Stimulated activated CD8-positive, alpha-beta memory T cell treated with anti-CD3 and anti-CD28 coated beads, Interleukin-15, amount 100 ng/mL, for 4 hours (primary cell): ENCODE measurements at places on chromosomes 6 and 20.

GRCh38 chr20:48308232-48308781, 519.5 kb downstream of the PREX1 start:
- DNase-seq: no peak

GRCh38 chr6:135240711-135241110, 59.6 kb downstream of the MYB start:
- DNase-seq: no peak

DNA sequence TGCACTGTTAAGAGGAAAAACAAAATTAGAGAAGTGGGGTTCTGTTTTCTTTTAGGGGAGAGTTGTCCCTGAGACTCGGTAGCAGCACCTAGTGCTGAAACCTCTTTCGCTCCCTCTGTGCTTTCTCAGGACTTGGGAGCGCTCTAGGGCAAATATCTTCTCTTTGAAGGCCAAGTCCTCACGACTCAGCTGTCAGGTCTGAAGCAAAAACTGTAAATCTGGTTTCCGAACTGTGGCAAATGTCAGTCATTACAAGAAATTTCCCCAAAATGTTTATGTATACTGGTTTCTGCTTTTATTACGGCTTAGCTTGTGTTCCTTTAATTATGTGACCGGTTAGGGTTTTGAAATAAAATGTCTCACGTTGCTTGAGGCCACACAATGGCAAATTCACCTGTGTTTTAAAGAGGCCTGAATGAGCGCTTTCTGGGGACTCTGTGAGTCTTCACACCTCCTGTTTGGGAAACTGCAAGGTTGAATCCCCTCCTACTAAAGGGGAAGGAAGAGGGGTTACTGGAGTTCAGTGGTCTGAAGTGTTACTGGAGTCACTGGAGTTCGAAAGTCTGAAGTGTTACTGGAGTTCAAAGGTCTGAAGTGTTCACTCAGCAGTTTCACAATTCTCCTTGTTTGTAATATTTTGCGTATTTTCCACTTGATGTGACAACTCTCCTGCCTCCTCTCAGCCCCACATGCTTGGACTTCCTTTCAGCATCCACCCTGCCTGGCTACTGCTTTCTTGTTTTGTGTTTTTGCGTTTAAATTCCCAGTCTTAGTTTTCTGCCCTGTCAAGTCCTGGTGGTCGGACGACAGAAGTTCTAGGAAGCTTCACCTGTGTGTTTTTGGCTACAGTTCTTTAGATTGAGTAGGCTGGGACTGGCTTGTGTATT, 1.6 kb downstream of the SMPDL3A start:
- no peak for DNase-seq

- DNase-seq: no peak
These were observed 231.7 kb downstream of the TAF4 start for GRCh38 chr20:61833807-61834610.

GRCh38 chr6:113735491-113735890, 121.7 kb upstream of the MARCKS start:
- no peak for DNase-seq

DNA sequence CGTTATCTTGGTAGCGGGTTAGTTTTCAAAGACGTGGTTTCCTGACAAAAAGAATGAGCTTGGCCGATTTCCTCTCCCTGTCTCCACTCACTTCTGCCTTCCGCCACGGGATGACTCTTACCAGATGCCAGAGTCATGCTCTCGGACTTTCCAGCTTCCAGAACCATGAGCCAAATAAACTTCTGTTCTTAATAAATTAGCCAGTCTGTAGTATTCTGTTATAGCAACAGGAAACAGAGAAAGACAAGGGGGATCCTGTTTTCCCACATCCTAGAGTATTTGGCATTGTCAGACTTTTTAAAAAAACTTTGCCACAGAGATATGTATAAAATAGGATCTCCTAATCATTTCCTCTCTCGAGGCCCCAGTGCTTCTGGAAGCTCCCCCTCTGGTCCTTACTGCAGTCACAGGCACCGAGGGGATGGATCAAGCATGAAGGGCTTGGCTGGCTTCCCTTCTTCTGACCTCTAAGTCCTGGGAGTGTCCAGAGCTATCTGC, 84.9 kb upstream of the NAA20 start:
- DNase-seq: no peak

DNA sequence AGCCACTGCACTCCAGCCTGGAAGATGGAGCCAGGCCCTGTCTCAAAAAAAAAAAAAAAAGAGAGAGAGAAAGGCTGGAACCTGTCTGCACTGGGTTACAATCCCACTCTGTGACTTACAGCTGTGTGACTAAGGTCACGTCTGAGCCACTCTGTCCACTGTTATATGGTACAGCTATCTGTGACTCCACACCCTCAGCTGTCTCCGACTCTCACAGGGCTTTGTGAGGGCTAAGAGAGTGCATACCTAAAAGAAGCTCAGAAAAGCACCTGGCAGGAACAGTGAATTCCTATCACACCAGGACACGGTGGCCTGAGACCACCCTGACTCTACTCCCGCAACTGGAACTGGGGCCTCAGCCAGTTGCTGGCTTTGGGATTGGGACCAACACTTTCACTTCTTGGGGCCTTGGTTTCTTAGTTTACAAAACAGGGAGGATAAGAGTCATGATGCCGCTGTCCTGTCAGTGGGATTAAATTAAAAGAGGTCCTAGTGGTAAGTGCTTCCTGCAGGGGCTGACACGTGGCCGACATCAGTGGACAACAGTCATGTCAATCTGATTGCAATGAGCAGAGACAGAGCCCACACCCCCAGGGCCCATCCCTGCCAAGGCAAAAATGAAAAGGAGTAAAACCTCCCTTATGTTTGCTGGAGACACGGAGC, 5.7 kb upstream of the CD93 start:
- DNase-seq: no peak

DNA sequence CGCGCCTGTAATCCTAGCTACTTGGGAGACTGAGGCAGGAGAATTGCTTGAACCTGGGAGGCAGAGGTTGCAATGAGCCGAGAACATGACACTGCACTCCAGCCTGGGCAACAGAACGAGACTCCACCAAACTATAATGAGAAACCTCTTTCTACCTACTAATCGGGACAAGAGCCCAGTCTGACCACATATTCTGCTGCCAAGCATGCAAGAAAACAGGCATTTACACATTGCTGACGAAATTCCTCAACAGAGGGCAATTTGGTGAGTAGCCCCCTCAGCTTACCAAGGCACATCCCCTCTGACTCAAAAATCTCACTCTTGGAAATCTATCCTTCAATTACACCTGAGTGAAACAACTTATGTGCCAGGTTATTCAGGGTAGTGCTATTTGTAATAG, 81.2 kb downstream of the SLC23A2 start:
- DNase-seq: no peak

DNA sequence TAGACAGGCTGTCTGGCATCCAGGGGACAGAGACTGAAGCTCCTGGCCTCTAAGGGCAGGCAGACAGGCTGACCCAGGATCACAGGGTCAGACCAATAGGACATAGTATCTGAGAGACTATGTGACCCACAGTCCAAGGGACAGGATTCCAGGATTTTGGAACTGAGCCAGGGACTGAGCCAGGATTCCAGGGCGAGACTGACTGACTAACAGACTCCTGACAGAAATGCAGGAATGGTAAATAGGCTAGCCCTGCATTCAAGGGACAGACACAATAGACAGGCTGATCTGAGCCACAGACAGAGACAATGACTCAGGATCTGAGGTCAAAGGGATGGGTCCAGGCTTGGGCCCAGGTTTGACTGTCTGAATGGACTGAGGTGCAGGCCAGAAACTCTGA, 19.8 kb downstream of the XKR7 start:
- no peak for DNase-seq

DNA sequence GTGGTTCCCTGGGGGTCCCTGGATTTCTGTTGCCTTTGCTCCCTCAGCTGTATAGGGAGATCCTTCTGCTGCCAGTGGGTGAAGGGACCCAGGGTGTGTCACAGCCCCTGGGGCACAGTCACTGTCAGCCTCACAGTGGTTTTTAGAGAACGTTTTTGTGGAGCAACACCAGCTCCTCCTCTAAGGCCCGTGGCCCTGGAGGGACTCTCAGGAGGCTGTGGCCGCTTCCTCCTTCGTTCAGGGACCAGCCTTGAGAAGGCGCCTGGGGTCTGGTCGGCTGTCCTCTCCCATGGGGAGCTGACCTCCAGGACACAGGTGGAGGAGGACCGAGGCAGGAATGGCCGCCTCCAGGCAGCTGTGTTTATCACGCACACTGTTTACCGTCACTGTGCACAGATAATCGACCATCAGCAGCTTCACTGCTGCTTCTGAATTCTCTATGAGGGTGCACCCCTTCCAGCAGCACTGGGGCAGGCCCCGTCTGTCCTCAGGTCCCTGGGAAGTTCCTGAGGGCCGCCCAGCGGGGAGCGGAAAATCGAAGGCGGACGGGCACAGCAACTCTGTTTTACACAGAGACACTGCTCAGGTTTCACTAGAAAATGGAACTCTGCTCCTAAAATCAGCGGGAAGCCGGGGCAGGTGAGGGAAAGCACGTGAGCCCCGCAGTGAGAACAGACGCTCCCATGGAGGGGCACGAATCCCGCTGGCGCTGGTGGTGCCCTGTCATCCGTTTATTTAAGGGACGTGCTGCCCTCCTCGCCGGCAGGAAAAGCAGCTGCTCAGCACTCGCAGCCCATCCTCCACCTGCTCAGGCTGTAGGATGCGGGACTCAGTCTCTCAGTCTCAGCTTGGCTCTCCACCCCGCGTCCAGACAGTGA, 10.4 kb upstream of the FRMD1 start:
- DNase-seq: no peak

DNA sequence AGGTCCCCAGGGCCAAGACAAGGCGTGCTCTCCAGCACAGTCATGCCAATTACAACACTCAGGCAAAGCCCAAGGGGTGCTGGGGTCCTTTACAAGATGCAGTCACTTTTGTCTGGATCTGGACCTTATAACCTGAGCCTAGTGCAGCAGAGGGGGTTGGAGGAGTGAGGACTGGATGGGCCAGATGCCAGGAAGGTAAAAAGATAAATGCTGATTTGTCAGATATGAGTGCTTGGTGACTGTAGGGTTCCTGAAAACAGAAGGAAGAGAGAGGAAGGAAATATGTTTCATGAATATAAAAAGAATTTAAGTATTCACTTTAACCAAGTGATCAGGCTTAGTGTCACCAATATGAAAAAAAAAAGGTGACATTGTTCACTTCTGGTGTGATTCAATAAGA, 43.4 kb upstream of the TFAP2A start:
- no peak for DNase-seq
